Thyroid gland (tissue), 4 donors: ENCODE measurements at places on chromosomes 13 and 19.

- DNase-seq = no peak
Measured at GRCh38 chr13:36712770-36713169, 39.0 kb downstream of the SERTM1 start.

DNA sequence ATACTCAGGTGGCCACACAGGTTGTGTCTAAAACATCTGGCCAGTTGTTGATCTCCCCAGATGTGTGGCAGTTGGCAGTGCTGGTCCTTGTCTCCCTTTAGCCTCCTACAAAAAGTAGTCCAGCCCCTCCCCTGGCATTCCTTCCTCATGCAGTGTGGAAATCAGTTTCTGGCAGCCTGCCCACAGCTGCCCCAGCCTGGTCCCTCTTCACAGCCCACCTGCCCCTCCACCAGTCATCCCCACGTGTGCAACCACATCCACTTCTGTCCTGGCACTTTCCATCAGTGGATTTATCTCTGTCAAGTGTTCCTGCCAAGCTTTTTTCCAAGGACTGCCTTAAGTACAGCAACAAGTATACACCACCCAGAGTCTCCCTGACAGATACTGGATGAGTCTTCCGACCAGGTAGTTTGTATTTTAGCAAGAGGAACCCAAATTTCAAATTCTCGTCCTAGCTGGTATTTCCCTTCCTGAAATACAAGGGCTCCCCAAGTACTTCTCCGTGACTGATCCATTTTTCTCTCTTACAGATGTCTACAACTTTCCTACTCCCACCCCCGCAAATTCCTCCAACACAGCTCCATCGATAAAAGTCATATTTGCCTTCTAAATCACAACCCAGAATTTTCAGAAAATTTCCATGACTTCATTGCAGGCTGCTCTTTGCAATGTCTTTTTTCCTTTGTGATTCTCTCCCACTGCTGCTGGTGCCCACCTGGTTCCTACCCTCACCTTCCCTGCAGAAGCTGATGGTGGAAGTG, 313.5 kb downstream of the FOXO1 start:
- DNase-seq = peak; percentile 26

DNA sequence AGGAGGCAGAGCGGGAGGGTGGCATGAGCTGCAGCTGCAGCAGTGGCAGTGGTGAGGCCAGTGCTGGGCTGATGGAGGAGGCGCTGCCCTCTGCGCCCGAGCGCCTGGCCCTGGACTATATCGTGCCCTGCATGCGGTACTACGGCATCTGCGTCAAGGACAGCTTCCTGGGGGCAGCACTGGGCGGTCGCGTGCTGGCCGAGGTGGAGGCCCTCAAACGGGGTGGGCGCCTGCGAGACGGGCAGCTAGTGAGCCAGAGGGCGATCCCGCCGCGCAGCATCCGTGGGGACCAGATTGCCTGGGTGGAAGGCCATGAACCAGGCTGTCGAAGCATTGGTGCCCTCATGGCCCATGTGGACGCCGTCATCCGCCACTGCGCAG, 2.0 kb downstream of the EGLN2 start:
- DNase-seq = no peak

- DNase-seq = no peak
Measured at GRCh38 chr19:12689012-12689411, 1.2 kb downstream of the GNG14 start.

DNA sequence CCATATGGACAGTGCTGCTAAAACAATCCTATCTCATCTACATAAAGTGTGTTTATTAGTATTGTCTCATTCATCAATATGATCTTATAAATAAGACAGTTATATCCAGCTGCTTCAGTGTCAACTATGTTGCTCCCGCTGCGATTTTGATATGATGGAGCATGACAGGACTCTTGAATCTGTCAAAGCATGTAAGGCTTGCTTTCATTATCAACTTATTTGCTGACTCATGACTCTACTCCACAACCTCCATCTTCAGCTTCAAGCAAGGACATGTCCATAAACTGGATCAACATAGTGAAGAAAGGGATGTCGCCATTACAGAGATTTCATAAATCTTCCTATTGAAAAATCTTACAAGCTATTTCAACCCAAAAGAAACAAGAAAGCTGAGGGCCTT, 2812.6 kb downstream of the PCDH9 start:
- DNase-seq = no peak

DNA sequence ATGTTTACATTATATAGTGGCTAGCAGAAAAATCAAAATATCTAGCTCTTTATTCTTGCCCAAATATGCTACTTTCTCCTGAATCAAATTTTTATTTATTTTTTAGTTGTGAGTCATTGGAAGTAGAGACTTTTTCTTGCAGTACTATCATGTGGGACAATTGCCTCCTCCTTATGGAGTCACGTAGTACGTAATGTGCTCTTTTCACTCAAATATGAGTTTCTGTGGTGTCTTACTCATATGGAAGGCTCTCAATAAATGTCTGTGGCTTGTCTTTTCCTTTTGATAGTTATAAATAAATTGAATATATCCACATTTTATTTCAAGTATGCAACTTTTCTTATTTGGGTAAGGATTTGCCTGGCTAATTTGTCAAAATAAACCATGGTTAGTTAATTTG, 1411.0 kb upstream of the SLC10A2 start:
- DNase-seq = no peak

DNA sequence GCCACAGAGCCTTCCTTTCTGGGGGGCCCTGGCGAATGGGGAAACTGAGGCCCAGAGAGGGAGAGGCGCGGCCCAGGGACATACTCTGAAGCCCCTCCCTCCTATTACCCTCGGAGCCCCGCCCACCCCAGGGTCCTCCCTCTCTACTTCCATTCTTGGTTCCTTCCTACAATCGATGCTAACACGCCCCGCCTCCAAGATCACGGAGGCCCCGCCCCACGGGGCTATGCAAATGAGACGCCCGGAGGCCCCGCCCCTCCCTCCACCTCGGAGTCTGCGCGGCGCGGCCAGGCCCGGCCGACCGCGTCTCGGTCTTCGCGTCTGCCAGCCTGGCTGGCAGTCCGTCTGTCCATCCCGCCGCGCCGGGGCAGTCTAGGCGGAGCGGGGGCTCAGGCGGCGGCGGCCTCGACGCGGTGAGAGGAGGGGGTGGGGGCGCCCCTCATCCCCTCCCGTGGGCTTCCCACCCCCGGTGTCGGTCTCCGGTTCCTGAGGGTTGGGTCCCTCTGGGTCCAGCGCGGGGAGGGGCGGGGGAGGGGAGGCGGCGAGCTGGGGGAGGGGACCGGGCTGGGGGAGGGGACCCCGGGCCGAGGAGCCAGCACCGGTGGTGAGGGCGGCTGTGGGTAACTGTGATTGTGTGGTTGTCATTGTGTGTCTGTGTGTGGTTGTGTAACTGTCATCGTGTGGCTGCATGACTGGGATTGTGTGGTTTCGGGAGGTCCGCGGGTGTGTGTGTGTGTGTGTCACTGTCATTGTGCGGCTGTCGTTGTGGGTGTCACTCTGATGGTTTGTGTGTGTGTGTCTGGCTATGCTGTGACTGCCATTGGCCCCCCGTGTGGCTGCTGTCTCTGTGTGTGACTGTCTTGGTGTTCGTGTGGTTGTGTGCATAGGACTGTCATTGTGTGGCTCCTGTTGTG, at the start of gene PLPPR2:
Gene PLPPR2, plus strand, starts transcription at position 273 of the 914 bp plus-strand sequence. CDS start 2,242 bp downstream, outside the sequence.
- peak; percentile 79 for DNase-seq

DNA sequence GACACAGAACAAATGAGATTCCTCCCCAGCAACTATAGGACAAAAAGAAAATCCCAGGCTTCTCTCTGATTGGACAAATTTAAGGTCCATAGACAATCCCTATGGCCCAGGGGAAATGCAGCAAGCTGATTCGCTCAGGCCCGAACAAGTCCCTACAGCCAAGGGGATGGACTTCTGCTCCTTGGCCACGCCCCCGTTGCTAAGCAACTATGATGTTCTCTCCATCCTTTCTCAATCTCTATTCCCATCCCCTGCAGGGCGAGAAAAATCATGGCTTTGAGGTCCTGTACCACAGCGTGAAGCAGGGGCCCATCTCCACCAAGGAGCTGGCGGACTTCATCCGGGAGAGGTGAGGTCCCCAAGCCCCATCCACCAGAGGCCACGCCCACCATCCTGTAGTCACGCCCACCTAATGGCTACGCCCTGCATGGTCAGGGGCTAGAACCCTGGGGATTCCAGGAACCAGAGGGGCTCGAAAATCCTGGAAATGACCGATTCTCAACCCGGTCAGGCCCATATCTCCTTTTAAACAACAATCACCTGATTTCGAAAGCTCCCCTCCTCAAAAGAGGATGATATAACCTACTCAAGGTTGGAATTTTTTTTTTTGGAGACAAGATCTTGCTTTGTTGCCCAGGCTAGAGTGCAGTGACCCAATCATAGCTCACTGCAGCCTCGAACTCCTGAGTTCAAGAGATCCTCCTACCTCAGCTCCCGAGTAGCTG, 11.4 kb downstream of the FCHO1 start:
- DNase-seq = no peak

GRCh38 chr19:16247353-16248182, 49.9 kb downstream of the AP1M1 start:
- DNase-seq = peak; percentile 85

- DNase-seq = no peak
Measured at GRCh38 chr13:23953860-23954512, 56.7 kb upstream of the C1QTNF9B start.

DNA sequence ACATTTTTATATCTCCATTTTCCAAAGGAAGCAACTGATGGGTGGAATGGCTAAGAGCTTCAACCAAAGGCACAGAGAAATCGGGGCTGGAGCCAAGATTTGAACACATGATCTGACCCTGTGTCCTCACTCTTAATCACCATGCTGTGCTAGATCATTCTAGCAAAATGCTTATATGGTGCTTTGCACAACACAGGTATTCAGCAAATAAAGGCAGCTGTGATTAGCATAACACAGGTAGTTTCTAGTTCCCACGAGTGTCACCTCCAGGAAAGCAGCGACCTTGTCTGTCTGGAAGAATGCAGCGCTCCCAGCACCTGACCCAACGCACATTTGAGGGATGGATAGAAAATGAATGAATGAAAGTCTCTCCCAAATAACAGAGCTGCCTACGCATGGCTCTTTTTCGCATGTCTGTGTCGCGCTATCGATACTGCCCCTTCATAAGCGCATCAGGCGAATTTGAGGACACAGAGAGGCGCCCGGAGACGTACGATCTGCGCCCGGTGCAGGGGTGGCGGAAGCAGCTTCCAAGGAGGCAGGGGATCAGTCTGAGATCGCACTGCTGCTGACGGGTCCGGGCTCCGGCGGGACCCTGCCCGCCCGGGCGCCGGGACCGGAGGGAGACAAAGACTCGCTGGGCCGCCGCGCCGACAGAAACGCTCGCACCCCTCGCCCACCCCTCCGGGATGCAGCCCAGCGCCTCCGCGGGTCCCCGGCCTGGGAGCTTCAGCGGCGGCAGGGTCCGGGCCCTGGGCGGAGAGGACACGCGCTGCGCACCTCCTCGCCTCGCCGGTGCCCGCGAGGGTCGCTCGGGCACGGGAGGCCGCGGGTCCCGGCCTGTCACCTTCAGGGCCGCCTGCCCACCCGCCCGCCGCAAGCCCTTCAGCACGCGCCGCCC, 609 bp downstream of the EPS15L1 start:
- DNase-seq = no peak

DNA sequence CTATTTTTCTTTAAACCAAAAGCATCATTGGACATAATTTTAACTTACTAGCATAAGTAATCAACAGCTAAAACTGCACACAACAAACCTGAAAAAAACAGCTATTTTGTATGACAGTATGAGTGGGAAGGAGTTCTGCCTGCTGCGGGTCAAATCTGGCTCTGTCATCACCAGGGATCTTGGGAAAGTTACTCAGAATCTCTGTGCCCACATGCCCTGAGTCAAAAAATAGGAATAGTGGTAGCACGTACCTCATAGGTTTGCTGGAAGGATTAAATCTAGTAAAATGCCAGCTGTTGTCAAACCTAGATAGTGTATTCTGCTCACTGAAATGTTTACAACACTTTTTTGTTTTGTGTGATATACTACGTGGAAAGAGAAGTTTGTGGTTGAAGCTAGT, 1.1 kb downstream of the CLN5 start:
- no peak for DNase-seq

DNA sequence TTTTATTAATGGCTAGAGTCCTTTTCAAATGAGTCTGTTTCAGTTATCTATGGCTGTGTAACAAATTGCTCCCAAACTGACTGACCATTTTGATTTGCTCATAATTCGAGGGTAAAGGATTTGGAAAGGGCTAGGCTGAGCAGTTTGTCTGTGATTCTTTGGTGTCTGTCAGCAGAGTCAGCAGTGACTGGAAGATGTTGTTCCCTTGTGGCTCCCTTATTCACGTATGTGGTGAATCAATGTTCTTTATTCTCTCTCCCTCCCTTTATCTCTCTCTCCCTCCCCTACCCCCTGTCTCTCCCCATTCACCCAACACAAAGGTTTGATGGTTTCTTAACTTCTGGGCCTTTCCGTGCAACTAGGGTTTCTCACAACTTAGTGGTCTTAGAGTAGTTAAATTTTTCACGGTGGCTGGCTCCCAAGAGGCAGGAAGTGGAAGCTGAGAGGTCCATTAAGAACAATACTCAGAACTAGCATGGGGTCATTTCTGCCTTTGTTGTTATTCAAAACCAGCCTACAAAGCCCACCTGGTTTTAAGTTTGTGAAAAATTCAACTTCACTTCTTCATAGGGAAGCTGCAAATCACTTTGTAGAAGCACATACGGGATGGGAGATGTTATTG, 772.5 kb upstream of the SLITRK1 start:
- DNase-seq = no peak

DNA sequence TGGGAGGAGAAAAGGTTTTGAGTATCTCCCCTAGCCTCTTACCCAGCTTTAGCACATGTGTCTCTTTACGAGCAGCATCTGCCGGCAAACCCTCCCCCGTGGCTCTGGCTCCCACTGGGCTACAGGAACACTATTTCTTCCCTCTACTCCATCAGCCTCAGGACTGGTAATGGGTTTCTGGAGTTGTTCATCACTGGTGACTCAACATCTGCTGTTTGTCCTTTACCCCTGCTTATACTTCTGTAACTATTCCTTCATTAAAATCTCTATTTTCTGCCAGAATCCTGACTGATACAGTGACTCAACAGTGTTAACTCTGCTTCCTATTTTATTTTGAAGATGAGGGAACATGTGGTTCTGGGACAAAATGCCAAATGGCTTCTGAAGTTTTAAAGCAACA, 437.3 kb upstream of the HTR2A start:
- DNase-seq = no peak

- DNase-seq = no peak
Measured at GRCh38 chr13:28356561-28357021, 138.3 kb downstream of the FLT1 start.

DNA sequence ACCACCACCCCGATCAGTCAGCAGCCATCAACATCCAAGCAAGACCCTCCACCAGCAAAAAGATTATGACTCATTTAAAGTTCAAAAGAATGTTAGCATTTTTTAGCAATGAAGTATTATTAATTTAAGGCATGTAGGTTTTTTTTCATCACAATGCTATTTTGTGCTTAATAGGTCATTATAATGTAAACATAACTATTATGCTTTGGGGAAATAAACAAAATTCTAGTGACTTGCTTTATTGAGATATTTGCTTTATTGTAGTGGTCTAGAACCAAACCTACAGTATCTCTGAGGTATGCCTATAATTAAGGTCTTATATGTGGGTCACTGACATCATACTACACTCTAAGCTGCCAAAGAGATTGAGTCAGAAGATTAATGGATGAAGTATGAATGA, 20.0 kb downstream of the KLF12 start:
- DNase-seq = no peak

GRCh38 chr19:48661711-48662090, 11.1 kb downstream of the NTN5 start:
- DNase-seq = no peak

GRCh38 chr19:14434543-14435319, 1.6 kb downstream of the PKN1 start:
- DNase-seq = peak; percentile 18
